ENCODE measurements at places on chromosomes 16 and 17.

DNA sequence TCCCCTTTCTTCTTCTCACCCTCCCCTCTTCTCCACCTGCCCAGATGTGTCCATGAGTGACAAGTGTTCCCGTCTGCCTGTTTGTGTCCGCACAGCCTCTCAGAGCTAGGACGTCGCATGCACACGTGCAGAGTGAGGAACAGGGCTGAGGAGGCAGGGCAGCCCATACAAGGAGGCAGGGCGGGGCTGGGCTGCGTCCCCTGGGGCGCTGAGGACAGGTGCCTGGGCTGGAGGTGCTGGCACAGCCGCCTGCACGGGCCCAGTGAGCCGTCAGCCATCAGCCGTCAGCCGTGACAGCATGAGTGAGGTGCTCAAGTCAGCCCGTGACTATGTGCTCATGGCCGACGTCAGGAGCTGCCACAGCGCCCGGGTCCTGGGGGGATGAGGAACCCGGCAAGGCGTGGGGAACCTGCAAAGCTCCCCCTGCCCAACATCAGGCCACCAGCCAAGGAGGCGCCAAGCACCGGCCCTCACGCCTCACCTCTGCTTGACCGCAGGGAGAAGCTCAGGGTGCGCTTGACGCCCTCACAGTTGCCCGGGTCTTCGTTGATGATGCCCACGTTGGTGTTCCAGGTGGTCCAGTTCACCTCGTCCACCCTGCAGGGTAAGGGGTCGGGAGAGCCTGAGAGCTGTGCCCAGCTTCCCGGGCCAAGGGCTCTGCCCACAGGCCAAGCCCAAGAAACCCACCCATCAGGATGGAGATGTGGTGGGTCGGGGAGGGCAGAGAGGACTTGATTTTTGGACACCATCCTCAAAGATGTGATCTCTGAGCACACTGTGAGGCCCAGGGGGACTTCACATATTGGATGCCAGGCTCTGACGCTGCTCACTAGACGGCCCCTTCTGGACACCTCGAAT, 13.7 kb upstream of the TRPV3 start:
- peak; percentile 41 for DNase-seq

DNA sequence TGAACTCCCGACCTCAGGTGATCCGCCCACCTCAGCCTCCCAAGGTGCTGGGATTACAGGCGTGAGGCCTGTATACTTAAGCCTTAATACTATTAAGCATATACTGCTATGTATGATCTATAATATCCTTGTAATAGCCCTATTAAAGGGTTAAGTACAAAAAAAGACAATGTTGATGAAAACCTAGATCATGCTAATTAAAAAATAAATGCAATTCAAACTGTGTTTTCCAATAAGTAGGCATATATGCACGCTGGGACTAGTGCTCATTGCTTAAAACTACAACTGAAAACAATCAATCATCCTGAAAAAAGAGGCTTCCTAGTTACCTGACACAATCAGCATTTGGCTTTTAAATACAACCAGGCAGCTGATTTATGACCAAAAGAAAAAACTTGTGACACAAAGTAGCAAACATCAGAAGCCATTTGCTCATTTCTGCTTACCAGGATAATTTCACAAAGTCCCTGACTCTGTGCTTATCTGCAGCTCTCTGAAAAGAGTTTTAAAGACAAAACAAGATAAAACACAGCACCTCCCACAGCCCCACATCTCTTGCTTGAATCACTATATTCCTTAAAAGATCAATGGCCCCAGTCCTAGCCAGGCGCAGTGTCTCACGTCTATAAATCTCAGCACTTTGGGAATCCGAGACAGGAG, 11.1 kb downstream of the ZNF385C start:
- no peak for DNase-seq

DNA sequence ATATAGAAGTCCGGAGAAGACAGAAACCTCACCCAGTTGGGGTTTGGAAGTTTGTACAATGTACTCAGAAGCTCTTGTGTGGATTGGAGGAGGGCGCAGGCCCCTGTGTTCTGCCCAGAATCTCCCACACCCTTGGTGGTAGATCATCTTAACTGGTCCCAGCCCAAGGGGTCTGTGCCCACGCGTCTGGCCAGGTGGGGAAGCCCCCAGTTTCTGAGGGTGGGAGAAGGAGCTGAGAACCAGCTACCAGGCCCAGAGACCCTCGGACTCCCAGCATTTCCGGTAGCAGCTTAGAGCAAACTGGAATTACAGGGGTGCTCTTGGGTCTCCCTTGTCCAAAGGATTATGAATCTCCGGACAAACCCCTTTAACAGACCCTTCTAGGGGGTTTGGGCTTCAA, 2.3 kb upstream of the PPP1R9B start:
- no peak for DNase-seq

DNA sequence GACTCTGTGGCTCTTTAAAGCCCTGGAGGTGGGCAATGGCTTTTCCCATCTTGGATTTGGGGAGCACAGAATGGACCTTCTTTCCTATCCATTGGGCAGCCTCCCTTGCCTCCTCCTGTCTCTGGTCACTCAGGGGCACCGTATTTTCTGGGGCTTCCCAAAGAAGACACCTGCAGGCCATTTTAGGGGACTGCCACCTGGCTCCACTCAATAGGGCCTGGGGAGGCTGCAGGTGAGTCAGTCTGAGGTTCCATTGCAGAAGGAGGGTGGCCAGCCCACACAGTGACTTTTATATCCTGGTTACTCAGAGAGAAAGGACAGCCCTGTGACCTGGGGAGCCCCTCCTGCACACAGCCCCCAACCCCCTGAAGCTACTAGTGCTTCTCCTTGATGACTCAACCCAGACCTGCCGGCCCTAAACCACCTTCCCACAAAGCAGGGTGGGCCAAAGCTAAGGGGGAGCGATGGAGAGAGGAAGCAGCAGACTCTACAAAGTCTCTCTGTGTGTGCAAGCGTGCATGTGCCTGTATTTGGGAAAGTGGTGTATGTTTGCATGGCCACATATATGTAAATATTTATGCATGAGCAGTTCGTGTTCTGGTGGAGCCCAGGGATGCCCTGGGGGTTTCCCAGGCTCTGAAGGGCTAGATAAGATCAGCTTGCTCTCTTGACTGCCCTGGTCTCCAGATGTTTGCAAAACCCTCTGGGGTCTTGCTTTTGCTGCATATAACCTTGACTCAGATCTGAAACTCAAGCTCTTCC, 5.0 kb downstream of the CX3CL1 start:
- peak; percentile 74 for DNase-seq

GRCh38 chr17:11948789-11949188, 48.5 kb downstream of the ZNF18 start:
- no peak for DNase-seq

DNA sequence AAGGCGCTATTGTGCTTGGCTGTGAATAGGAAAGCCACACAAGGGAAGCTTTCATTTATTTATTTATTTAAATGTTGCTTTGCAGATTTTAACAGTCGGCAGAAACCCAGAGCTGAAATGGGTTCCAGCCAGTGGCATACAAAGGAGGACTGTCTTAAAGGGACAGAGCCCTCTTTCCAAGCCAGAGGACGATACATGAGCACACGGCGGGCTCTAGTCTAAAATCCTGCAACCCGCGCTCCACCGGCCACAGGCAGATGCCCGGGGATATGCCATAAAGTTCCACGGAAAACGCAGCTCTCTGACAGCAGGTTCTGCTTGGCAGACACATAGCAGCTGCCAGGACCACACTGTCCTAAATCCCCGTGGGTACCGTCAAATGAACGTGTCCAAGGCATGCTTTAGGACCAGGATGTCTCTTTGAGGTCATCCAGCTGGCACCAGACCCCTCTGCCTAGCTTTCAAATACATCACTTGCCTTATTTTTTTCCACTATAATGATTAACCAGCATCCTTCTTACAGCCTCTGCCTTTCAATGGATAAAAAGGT, 64.6 kb downstream of the CYTH1 start:
- no peak for DNase-seq

DNA sequence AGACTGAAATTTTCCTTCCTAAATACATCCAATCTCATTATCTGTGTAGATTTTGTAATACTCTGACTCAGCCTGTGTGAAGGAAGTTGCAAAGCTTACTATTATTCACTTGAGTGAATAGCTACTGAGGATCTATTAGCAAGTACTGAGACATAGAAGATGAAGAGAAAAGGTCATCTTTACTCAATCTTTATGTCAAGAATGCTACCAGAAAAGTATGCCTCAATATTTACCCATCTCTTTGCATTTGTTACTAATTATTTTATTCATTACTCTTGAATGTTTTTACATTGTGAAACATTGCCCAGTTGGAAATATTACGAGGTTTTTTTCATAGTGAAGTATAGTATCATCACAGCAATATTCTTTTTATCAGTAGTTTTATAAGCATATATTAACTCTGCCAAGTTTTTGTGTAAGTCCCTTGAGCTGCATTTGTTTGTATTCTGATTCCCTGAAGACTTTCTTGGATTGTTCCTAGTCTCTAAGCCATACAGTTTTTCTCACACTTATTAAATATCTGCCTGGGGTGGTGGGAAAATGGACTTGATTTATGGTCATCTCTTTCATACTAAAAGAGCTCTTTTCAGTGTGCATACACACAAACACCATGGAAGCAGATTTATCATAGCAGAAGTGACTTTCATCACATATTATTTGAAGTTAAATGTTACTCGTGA, 110.4 kb downstream of the MRTFB start:
- no peak for DNase-seq

DNA sequence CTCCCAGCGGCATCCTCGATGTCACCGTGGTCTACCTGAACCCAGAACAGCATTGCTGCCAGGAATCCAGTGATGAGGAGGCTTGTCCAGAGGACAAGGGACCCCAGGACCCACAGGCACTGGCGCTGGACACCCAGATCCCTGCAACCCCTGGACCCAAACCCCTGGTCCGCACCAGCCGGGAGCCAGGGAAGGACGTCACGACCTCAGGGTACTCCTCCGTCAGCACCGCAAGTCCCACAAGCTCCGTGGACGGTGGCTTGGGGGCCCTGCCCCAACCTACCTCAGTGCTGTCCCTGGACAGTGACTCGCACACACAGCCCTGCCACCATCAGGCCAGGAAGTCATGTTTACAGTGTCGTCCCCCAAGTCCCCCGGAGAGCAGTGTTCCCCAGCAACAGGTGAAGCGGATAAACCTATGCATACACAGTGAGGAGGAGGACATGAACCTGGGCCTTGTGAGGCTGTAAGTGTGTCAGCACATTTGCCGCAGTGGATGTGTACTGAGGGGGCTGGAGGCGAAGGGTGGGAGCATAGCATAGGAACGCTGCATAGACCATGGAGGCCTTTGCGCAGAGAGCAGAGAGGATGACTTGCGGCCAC, 3.3 kb upstream of the TEDC2 start:
- no peak for DNase-seq

GRCh38 chr17:8143581-8144400, 8.4 kb downstream of the PER1 start:
- DNase-seq = no peak

Data from germinal center (tissue), 1 donor.